ENCODE measurements at places on chromosomes 7 and 10.
A peak's percentile ranks its signal among the peaks of the same experiment; 100 is the strongest.

DNA sequence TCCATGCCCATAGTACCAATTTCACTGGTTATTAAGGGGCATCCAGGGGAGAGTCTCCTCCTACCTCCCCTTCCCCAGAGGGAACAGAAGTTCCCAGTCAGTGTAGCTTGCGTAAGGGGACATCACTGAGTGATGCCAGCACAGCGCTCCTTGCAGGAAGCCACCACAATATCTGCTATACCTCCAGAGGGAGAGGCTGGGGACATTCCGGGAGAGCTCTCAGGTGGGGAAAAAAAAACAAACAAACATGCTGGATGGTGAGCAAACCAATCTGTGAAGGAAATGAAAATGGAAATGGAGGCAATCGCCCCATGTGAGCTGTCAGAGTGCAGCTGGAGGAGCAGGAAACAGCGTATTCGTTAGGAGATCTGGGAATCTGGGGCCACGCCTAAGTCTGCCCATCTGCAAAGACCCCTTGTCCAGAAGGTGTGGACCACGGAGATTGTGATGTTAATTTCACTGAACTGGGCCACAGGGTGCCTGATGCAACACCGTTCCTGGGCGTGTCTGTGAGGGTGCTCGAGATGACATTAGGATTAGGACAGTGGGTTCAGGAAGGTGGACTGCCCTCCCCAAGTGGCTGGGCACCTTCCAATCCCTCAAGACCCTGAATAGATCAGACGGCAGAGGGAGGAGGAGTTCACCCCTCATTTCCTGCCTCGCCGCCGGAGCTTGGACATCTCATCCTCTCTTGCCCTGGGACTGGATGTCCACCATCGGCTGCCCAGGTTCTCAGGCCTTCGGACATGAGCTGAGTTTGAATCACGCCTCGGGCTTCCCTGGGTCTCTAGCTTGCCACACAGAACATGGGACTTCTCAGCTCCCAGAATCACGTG lies 30.5 kb downstream of the GNA12 start:
- no peak for DNase-seq

GRCh38 chr7:41702635-41703371 lies at the start of gene INHBA:
Gene INHBA (minus strand): TSS chr7:41703090. CDS start chr7:41700374, 2,716 bp downstream.
- no peak for DNase-seq

GRCh38 chr7:12389089-12389700 lies 14.5 kb downstream of the VWDE start:
- DNase-seq: peak; percentile 21

DNA sequence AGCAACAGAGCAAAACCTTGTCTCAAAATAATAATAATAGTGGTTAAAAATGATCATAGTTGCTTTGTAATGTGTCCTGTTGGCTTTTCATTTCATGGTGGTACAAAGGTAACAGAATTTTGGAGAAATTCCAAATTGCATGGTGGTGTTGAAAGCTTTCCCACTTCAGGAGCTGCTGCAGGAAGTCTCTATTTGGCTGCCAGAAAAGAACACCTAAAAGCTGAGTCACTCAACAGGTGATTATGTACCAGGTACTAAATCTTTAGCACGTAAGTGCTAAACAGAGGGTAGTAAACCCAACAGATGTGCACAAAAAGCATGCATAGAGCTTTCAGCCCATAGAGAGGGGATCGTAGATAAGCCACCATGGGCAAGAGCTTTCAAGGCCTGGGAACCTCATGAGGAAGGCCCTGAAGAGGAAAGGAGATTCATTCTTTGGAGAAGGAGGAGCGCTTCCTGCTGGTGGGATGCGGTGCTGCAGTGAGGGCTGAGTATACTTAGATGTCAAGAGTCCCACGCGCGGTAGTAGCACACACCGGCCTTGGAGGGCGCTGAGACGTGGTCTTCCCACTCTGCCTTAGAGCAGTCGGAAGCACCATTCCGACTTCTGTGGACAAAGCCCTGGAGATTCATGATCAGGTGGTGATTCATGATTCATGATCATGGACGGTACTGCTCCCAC lies 118.7 kb downstream of the RALA start:
- peak; percentile 19 for DNase-seq

DNA sequence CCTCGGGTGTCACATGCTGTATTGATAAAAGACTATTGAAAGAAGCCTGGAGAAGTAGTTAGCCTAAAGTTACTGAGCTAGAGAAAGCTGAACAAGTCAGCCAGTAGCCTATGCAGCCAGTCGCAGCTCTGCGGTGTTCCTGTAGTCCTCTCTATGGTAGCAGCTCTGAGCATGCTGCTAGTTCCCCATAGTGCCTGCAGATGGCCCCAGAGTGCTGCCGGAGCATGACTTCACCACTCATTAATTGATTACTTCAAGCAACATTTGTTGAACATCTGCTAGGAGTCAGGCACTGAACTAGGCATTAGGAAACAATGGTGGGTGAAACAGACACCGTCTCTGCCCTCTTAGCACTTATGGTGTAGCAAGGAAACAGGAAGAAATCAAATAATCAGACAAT lies 422.7 kb downstream of the SORCS3 start:
- no peak for DNase-seq

GRCh38 chr10:130138479-130138866 lies 2.3 kb downstream of the GLRX3 start:
- no peak for DNase-seq

- no peak for DNase-seq
Measured at GRCh38 chr7:112523871-112524270, 43.1 kb downstream of the LSMEM1 start.

DNA sequence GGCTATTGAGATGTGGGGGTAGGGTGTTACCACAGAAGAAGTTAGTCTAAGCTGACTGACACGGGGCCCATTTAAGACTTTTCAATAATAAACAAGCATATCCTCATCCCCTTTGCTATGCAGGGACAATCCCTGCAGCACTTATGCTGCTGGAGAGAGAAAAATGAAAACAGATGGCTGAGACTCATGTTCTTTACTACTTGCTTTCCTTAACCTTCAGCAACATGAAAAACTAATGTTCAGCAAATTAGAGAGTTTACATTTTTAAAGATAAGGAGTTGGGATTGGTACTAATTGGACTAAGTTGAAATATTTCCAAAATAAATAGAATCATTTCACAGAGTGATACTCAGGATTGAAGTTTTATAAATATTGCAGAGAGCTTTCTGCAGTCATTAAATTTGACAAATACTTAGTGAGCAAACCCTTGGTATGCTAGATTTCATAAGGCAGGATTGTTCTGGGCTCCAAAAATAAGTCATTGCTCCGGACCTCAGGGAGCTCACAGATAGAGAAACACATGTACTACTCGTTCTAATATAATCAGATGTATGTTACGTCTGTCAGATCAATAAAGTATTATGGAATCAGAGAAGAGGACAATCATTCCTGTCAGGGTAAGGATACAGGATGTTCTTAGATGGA lies 147.1 kb upstream of the LRRN3 start:
- DNase-seq: no peak

DNA sequence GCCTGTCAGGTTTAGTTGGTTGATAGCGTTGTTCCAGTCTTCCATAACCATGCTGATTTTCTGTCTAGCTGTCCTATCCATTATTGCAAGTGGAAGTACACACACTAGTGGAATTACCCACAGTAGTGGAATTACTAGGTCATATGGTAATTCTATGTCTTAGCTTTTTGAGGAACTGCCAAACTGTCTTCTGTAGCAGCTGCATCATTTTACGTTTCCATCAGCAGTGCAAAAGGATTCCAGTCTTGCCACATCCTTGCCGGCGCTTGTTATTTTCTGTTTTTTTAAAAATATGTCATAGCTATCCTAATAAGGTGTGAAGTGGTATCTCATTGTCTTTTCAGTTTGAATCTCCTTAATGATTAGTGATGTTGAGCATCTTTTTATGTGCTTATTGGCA lies 17.2 kb upstream of the RHBDD2 start:
- no peak for DNase-seq

- DNase-seq: no peak
Measured at GRCh38 chr7:46744957-46745706, 824.1 kb upstream of the IGFBP3 start.

Data from T-helper 17 cell (primary cell).